ENCODE measurements at places on chromosomes 5 and 9. TPM values are rescaled to one million over a fixed set of nuclear protein-coding genes. Genes with fewer than 3 reads are reported as not detected.

The PCDHB16 gene
- polyA plus RNA-seq = 0.16 TPM

The POU5F2 gene
- 0.31 TPM for polyA plus RNA-seq

The PCDHB7 gene
- polyA plus RNA-seq = 0.02 TPM

The NR4A3 gene
- 0.29 TPM for polyA plus RNA-seq

The PCDHB14 gene
- 0.67 TPM for polyA plus RNA-seq

The QSOX2 gene
- polyA plus RNA-seq = 3.6 TPM

The ANKRD34B gene
- polyA plus RNA-seq = not detected

The PCDHA2 gene
- polyA plus RNA-seq = not detected

The TSSK1B gene
- 0.20 TPM for polyA plus RNA-seq

The SLC22A4 gene
- 0.16 TPM for polyA plus RNA-seq

The FBXL7 gene
- 4.4 TPM for polyA plus RNA-seq

The PKD2L2 gene
- not detected for polyA plus RNA-seq

The NAIP gene
- polyA plus RNA-seq = 1.2 TPM

The PCDHA11 gene
- polyA plus RNA-seq = not detected

The STK32A gene
- polyA plus RNA-seq = 0.04 TPM

The PNPLA7 gene
- polyA plus RNA-seq = 2.3 TPM

The SPAG8 gene
- 0.57 TPM for polyA plus RNA-seq

The SWI5 gene
- polyA plus RNA-seq = 16.9 TPM

The MUSK gene
- polyA plus RNA-seq = 0.14 TPM

The TMOD1 gene
- polyA plus RNA-seq = 7.1 TPM

The TMC1 gene
- polyA plus RNA-seq = 6.1 TPM

The FAM13B gene
- polyA plus RNA-seq = 5.0 TPM

The GPX3 gene
- polyA plus RNA-seq = 277 TPM

The SPINK6 gene
- 0.59 TPM for polyA plus RNA-seq

The HMGCR gene
- polyA plus RNA-seq = 43.0 TPM

The SERF1A gene
- polyA plus RNA-seq = 2.5 TPM

The SMAD5 gene
- polyA plus RNA-seq = 5.0 TPM

The IRX2 gene
- 2.1 TPM for polyA plus RNA-seq

The ADGRD2 gene
- 0.02 TPM for polyA plus RNA-seq

The IL5 gene
- not detected for polyA plus RNA-seq

The RNF130 gene
- polyA plus RNA-seq = 6.1 TPM

The FYB1 gene
- 0.86 TPM for polyA plus RNA-seq

The NTNG2 gene
- 0.18 TPM for polyA plus RNA-seq

The PCDHGA5 gene
- polyA plus RNA-seq = 0.14 TPM

The PCDHAC2 gene
- 0.06 TPM for polyA plus RNA-seq

The LRRC70 gene
- 1.2 TPM for polyA plus RNA-seq

The PCDHGC4 gene
- 0.45 TPM for polyA plus RNA-seq

The NMUR2 gene
- polyA plus RNA-seq = not detected

Data from esophagus (tissue), 2 donors.